Activated T-cell treated with anti-CD3 and anti-CD28 coated beads, Interleukin-2, amount 50 U/mL, for 4 hours (primary cell): ENCODE measurements at places on chromosomes 1 and 21. TPM values are rescaled to one million over a fixed set of nuclear protein-coding genes. Genes with fewer than 3 reads are reported as not detected.

The LY9 gene
- 21.4 TPM for total RNA-seq

The PITHD1 gene
- total RNA-seq = 126 TPM

The CDA gene
- not detected for total RNA-seq

The HIVEP3 gene
- 117 TPM for total RNA-seq

The JAM2 gene
- total RNA-seq = 0.29 TPM

The ATP1A2 gene
- total RNA-seq = not detected

DNA sequence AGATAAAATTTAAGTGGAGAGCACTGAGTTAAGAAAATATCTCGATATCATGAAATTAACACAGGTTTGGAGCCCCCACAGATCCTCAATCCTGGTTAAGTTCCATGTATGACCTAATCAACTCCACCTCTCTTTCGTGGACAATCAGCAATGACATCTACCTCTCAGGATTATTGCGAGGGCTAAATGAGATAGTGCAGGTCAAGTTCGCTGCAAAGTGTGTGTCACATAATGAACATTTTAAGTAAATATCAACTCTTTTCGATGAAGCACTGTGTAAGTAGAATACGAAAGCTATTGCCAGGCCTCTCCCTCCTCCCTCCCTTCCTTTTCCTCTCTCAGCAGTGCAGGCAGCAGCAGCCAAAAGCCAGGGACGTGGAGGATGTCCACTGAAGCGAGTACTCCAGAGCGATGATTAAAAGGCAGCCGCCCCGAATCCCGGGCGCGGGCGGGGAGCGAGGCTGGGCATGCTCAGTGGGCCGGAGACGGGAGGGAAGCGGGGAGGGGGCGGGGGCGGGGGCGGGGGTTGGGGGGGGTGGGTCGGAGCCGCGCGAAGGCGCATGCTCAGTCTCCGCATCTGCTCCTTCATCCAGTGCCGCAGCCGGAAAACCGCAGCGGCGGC lies at the start of gene CAMSAP2:
CAMSAP2 (plus strand) TSS at position 567 of the 622 bp plus-strand sequence. CDS start 935 bp downstream, outside the sequence.
- DNase-seq = peak; percentile 67

- no peak for DNase-seq
Observed at GRCh38 chr1:155809088-155809487, 47.9 kb downstream of the GON4L start.

DNA sequence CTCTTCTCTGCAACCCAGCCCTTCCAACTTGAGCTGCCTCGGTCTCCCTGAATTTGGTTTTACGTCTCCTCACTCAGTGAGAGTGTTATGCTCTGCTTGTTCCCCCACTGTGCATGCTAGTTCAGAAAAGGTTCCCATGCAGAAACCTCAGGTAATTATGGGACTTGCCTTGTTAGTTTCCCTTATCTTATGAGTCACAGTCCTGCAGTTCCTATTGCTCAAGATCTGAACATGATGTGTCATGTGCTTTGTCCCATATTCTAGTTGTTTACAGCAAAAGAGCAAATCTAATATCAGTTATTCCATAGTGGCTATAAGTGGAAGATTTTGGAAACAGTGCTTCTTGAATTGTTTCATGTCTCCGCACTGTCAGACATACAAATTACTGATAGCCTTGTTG lies 74.4 kb downstream of the DUSP10 start:
- no peak for DNase-seq

DNA sequence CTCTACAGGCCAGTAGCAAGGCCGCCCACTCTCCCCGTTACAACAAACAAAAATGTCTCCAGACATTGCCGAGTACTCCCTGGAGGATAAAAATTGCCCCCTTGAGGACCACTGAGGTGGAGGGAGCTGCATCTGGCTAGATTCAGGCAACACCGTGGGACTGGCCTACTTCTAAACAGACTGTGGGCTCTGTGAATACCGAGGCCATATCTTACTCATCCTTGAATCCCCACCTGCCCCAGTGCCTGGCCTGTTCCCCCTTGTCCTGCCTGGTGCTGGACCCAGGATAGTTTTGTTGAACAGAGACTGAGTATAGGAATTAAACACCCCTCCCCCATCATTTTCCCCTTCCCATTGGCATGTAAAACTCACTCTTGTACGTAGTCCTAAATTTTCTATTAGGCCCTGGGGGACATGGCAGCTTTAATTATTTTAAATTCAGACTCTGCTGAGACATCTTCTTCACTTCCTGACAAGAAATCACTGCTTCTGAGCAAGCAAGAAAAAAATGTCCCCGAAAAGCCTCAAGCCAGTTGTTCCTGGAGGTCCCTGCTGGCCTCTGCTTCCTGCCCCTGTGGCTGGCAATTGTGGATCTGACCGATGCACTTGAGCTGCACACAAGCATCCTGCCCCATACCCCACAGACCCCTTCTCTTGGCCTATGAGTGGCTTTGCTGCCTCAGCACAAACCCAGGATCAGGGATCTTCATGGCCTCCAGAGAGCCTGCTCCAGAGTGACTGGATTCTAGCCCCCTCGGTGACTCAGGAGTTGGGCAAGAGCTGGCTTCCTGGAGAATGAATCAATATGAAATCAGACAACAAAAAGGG lies 111.0 kb downstream of the ACTL8 start:
- no peak for DNase-seq

DNA sequence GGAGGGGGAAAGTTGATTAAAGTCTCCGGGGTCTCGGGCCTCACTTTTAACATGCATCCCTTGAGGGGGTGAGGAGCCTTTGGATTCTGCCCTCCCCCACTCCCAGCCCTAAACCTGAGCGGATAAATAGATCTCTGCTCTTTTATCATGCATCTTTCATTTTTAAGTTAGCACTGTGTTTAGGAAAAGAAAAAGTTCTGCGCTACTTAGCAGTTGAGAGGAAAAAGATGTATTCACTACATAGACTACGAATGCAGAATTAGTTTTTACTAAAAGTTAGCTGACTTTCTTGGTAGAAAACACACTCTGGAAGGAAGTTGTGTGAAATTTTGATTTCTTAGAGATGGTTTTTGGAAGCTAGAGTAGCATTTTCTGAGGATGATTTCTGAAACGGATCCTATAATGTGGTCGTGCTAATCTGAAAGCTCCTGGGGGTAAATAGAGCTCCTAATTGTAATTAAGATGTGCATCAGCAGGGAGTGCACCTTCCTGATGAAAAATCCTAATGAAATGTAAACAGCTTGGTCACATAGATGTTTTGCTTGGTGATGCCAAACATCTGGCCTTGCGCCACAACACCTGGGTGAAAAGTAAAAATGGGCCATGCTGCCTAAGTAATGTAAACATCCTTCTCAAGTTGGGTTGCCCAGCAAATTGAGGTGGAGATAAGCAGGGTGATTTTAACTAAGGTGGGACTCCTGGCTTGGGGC lies 1.8 kb downstream of the ROR1 start:
- no peak for DNase-seq

DNA sequence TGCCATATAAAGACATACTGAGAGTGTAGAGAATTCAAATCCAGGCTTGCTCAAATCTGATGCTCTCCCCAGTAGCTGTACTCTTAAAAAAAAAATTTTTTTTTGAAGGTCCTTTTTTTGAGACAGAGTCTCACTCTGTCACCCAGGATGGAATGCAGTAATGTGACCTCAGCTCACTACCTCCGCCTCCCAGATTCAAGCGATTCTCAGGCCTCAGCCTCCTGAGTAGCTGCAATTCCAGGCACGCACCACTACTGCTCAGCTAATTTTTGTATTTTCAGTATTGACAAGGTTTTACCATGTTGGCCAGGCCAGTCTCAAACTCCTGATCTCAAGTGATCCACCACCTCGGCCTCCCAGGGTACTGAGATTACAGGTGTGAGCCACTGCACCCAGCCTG lies 28.7 kb downstream of the STYXL2 start:
- DNase-seq = no peak
